Stimulated activated CD8-positive, alpha-beta memory T cell treated with anti-CD3 and anti-CD28 coated beads, Interleukin-15, amount 100 ng/mL, for 48 hours (primary cell): ENCODE measurements at places on chromosomes 1 and 21.

GRCh38 chr1:226061841-226062557, 517 bp upstream of the H3-3A start:
- DNase-seq, result no peak

DNA sequence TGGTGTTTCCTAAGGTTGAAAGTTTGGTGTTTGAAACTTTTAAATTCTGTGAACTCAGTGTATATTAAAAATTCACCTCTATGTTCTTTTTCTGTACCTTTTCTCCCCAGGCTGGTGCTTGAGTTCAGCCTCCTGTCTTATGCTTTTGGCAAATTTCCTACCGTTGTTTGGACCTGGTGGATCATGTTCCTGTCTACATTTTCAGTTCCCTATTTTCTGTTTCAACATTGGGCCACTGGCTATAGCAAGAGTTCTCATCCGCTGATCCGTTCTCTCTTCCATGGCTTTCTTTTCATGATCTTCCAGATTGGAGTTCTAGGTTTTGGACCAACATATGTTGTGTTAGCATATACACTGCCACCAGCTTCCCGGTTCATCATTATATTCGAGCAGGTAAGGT, 24.9 kb upstream of the AXDND1 start:
- no peak for DNase-seq

DNA sequence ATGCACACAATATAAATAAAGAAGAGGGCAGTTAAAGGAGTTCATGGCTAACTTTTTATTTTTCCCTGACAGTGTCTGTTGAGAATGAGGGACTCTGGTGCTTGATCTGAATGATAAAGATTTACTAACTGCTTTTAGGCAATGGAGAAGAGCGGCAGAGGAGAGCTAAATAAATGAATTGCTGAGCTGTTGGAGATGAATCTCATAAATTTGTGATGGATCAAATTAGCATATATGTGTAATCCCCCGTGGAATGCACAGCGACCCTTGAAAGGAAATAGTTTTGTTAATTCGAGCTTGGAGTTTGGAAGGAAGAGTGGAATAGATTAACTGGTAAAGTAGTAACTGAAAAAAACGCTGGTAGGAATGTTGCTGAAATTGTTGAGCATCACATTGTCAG, 40.2 kb downstream of the HMCN1 start:
- DNase-seq, result no peak

GRCh38 chr1:193891788-193892187, 705.4 kb upstream of the B3GALT2 start:
- DNase-seq, result no peak
